Stimulated activated CD8-positive, alpha-beta memory T cell treated with anti-CD3 and anti-CD28 coated beads, Interleukin-4, amount 100 ng/mL, for 4 hours (primary cell): ENCODE measurements at places on chromosomes 7 and 10.

DNA sequence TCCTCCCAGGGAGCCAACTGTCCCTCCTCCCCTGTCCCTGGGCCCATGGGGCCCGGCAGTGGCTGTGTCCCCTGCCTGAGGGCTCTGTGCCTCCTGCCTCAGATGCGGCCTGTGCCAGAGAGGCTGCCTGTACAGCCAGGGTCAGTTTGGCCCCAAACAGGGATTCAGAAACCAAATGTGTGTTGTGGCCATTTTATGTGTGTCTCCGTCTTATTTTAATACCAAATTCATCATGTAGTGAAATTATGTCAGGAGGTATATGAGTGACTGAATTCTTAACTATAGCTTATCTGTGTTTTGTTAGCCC is 114.8 kb downstream of the NT5C2 start:
- no peak for DNase-seq

GRCh38 chr7:81367326-81367931 is 402.4 kb downstream of the HGF start:
- no peak for DNase-seq

- DNase-seq = no peak
Measured at GRCh38 chr7:37546677-37547076, 98.0 kb upstream of the ELMO1 start.

GRCh38 chr10:124217906-124218804 is 124.8 kb upstream of the CHST15 start:
- DNase-seq = no peak

DNA sequence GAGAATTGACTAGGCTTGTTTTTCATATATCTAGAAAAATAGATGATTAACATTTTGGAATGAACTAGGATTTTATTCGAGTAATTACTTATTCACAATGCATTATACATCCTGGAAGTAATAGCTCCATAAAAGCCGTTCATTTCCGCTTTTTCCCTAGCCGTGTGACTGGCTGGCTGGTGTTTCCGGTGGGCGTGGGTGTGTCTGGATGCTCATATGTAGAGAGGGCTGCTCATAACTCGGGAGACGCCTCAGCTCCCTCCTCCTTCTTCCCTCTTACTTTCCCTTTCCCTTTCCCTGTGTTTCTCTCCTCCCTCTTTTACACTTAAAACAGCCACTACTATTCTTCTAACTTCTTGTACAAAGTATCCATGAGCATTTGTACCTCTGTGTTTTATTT is 187.7 kb upstream of the VSTM2A start:
- no peak for DNase-seq

- no peak for DNase-seq
Measured at GRCh38 chr7:45910855-45911254, 10.2 kb downstream of the IGFBP3 start.

DNA sequence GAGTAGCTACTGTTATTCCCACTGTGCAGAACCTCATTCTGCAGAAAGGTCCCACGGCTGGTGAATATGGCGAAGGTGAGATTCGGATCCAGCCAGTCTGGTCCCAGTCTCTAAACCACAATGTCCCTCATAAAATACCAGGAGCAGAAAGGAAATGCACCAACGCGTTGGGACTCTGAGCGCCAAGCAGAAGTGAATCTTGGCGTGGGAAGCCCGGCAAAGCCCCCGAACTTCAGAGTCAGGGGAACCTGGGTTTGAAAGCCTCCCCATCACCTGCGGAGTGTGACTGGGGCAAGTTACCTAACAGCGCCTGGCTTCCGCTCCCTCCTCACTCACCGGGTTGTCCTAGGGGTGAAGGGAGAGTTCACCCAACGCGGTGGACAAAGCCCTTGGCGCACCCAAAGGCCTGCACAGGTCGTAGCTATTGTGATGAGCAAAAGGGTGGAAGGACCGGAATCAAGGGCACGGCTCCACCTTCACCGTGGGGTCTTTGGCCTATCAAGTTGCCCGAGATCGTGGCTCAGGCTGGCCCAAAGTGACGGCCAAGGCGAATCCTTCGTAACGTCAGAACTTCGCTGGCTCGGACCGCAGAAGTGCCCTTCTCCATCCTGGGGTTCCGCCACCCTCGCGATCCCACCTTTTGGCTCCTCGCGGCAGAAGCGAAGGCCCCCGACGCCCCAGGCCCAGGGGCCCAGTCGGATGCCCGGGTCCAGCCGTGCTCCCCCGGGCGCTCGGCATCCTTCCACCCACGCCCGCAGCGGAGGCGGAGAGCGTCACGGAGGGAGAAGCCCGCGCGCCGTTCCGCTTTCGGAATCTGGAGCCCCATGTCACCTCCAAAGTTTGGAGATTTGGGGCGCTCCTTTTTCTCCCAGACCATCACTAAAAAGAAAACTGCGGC is 811 bp downstream of the RGS10 start:
- DNase-seq = peak; percentile 57

DNA sequence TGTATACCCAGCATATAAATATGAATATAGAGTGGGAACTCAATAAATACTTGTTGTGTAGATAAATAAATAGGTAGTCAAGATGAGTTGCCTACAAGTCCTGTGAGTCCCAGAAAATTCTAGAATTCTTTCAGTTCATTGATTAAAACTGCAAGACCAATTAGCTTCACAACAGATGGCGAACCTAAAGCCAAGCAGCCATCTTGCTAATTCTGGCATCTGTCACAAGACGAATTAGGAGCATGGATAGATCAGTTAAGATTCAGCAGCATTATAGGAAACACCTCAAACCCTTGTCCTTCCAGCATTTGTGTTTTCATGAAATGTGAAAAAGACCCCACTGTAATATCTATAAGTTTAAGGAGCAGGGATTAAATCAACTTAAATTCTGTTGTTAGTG is 552.7 kb downstream of the MAGI2 start:
- no peak for DNase-seq

DNA sequence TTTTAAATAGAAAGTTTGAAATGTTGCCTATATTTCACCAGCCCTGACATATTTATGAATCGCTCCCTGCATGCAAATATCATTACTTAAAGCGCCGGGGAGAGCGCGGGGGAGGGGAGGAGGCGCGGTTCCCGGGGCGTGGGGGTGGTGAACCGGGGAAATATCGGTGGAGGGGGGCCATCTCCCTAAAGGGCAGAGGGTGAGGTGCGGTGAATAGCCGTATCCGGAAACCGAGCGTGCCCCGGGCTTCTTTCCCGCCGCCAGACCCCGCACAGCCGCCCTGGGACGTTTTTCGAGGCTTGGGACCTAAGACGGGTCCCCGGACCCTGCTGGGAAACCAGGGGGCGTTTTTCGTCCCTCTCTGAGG is 6.9 kb upstream of the ZNF503 start:
- DNase-seq = no peak

DNA sequence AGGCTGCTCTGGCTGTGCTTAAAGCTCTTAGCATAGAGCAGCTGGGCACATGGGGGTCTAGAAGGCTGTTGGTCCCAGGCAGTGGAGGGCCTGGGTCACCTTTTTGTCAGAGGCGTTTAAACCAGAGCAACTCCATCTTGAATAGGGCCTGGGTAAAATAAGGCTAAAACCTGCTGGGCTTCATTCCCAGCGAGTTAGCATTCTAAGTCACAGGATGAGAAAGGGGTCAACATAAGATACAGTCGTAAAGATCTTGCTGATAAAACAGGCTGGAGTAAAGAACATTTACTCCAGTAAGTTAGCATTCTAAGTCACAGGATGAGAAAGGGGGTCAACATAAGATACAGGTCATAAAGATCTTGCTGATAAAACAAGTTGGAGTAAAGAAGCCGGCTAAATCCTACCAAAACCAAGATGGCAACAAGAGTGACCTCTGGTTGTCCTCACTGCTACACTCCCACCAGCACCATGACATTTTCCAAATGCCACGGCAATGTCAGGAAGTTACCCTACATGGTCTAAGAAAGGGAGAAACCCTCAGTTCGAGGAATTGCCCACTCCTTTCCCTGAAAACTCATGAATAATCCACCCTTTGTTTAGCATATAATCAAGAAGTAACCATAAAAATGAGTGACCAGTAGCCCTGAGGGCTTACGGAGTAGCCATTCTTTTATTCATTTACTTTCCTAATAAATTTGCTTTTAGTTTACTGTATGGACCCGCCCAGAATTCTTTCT is 96.8 kb upstream of the PCBD1 start:
- no peak for DNase-seq

DNA sequence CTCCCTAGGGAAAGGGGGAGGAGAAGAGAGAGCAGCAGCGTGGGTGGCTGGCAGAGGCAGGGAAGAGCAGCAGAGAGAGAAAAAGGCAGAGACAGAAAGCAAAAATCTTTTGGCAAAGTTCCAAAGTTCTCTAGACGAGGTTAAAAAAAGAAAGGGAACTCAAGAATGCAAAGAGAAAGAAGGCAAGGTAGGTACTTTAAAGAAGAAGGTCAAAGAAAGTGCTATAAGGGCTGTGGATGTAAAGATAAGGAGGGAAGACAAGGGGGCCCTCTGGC is 20.2 kb upstream of the OPTN start:
- no peak for DNase-seq

- DNase-seq = no peak
Measured at GRCh38 chr10:49149881-49150280, 16.1 kb upstream of the FAM170B start.

- no peak for DNase-seq
Measured at GRCh38 chr10:86079088-86079487, 287.5 kb downstream of the GRID1 start.

DNA sequence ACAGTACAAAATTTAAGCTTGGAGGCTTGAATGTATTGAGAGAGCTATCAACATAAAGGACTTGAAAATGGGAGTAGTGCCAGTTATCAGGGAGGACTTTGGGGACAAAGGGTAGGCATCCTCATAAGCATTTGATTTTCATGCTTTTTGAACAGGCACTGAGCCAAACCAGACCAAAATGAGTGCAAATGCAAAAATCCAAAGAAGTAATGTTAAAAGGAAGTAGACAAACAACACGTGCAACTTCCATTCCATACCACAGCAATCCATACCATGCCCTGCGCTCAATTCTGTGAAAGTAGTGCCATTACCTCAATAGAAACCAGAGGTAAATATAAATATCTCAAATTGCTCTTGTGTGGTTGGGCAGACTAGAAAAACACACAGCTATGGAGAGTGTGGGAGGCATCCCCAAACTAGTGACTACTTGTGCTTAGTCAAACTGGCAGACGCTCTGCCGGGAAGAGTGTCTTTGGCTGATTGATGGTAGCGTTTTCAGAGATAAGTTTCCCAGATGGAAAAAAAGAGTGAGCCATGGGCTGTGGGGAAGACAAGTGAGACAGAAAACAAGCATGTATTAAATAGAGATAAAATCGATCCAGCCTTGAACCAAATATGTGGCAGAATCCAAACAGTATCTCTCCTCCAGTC is 161.5 kb downstream of the CREB5 start:
- DNase-seq = no peak

GRCh38 chr7:149884016-149884415 is 10.2 kb downstream of the ATP6V0E2 start:
- DNase-seq = no peak

- no peak for DNase-seq
Measured at GRCh38 chr7:108452707-108453106, 3.5 kb downstream of the NRCAM start.

GRCh38 chr7:1851721-1852516 is 181.8 kb downstream of the ELFN1 start:
- DNase-seq = no peak

DNA sequence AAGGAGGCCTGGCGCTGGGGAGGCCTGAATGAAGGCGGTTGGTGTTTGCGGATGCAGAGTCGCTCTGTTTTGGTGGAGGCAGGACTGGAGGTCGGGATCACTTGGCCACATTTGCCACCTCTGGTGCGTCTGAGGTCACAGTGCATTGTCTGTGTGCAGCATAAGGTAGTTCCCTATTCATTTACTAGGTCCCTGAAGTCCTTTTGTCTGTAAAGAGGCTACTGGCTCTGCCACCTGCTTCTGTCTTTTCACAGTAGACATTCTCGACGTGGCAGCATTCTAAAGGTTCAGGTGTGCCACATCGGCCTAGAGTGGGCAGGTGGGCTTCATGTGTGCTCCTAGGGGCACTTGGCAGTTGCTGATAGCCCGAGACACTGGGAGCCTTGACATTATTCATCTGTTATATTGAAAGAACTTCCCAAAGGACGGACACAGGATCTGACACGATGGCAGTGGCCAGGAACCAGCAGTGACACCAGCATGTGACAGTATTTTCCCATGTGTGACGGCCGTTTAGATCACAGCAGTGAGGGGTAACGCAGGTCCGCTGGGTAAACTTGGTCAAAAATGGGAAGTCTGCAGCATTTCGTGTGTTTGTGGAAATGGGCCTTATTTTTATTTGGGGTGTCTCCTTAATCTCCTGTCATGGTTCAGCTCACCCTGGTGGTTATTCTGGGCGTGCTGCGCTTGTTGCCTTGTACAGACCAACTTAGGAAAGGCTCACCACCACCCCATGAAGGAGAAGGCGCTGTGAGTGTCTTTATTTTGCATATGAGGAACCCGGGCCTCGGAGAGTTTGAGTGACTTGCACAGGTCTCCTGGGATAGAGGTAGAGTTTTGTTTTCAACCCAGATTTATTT is 5.9 kb downstream of the MGMT start:
- no peak for DNase-seq

DNA sequence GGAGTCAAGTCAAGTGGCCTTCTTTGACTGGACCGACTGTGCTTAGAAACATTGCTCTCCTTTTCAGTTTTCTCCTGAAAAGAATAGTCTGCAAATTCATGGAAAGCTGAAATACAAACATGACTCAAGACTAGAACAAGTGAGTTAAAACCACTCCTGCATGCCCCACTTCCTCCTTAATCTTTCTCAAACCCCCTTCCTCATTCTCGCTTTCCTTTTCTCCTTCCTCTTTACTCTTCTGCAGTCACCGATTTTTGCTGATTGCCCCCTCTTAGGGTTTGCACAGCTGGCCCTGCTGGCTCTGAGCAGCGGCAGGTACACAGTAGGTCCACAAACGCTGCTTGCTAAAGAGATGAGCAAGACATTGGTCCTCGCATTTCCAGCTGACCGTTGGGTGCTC is 34.8 kb upstream of the MKI67 start:
- DNase-seq = no peak

GRCh38 chr10:126475074-126475691 is 86.9 kb upstream of the ADAM12 start:
- no peak for DNase-seq
